ENCODE measurements at places on chromosomes 3 and 15.

DNA sequence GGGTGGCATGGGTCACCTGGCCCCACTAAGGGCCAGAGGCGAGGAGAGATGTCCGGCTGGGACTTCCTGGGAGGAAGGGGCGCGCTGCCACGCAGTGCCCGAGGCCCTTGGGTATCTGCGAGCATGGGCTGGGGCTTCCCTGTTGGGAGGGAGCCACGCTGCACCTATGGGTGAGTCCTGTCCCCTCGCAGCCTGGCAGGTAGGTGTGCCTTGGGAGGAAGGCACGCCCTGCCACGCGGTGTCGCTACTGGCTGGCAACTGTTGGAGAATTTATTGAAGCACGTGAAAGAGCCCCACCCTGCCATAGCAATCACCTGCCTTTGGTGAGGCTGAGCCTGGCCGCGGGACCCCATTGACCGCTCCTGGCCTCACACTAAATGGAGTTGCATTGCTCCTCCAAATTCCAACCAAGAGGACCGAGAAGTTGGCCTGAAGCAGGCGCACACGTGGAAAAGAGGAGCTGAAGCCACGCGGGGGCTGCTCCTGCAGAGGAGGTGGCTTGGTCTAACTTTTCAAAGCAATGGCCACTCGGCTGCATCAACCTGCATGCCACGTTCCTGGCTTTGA, 134.2 kb downstream of the TJP1 start:
- no peak for DNase-seq

- no peak for DNase-seq
These were observed 1.4 kb downstream of the PFN2 start for GRCh38 chr3:149969110-149969939.

GRCh38 chr3:86949850-86950249, 41.1 kb downstream of the VGLL3 start:
- no peak for DNase-seq

DNA sequence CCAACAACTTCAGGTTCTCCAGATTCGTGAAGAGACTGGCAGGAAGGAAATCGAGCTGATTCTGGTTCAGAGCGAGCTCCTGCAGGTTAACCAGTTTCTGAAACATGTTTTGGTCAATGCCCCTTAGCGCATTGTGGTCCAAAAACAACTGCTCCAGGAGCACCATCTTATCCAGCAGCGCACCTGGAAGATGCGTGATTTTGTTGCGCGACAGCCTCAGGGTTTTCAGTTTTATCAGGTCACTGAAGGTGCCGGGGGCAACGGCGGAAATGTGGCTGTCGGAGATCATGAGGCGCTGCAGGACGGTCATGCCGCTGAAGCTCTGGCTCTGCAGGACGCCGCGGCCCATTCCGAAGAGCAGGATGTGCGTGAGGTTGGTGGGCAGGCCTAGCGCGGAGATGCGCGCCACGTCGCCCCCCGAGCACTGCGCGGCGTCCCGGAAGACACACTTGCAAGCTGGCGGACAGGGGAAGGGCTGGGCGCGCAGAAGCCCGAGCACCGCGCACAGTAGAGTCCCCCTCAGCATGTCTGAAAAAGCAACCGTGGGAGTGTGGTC, 1.2 kb downstream of the GP5 start:
- no peak for DNase-seq

DNA sequence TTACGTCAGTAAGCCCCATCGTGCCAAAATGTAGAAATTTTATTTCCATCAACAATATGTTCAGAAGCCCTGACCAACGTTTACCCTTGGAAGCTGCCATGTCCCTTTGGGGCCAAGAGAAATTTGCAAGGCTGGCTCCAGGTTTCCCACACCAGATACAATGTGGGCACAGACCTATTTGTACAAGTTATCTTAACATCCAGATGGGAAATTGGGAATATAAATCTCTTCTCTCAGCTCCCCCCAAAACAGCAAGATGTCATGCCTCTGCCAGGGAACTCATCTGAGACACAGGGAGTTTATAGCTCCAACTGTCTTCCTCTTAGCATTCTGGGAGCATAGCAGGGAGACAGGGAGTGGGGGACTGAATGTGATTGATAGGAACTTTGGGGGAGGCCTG, 9.3 kb upstream of the DPPA2 start:
- DNase-seq, result no peak

- DNase-seq, result no peak
These were observed 419.9 kb downstream of the NR2F2 start for GRCh38 chr15:96750361-96750760.

DNA sequence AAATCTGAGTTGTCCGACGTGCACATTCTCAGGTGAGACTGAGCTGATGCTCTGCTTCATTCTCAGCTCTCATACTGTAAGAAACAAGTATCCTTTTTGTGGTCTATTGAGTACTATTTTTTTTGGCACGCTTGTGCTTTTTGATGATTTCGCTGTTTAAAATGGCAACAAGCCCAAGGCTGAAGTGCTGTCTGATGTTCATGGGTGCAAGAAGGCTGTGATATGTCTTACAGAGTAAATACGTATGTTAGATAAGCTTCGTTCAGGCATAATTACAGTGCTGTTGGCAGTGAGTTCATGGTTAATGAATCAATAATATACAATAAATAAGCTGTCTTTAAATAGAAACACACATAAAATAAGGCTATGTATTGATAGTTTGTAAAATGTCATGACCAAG, 27.2 kb downstream of the AQR start:
- DNase-seq, result no peak

DNA sequence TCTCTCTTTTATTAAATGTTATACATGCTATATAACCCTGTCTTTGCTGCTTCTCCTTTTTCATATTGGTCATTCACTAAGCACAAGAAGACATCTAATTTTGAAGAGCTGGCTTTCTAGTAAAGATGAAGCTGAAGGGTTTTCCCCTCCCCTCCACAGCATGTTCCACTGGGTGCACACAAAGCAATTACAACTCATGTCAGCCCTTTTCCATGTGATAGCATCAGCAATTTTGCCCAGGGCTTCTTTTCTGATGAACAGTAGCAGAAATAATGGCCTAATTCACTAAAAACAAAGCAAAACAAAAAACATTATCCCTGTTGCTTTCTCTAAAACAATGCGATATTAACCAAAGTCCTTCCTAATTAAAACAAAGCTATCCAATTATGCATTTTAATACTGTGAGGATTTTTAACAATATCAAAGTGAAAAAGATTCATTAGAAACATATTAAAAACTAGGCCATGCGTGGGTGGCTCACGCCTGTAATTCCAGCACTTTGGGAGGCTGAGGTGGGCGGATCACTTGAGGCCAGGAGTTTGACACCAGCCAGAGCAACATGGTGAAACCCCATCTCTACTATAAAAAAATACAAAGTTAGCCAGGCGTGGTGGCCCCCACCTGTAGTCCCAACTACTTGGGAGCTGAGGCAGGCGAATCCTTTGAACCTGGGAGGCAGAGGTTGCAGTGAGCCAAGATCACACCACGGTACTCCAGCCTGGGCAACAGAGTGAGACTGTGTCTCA, 12.2 kb upstream of the PIK3R4 start:
- no peak for DNase-seq

DNA sequence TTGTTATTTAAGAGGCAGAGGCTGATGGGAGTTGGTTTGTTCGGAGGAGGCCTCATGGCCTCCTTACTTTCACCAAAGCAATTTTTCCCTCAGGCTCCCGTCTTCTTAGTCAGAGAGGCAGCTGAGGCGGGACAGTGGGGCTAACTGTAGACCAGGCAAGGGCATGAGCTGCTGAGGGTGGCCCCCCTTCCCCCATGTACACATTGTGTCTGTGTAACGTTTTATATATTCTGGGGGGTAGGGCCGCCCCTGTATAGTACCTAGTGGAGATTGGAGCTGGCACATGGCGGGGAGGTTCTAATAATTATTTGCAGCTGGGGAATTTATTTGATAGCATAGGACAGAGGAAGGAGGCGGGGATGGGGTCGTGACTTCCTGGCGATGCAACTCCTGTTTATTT, 35.1 kb downstream of the NGRN start:
- DNase-seq, result no peak

GRCh38 chr3:142818651-142819050, 70.2 kb downstream of the PCOLCE2 start:
- no peak for DNase-seq

DNA sequence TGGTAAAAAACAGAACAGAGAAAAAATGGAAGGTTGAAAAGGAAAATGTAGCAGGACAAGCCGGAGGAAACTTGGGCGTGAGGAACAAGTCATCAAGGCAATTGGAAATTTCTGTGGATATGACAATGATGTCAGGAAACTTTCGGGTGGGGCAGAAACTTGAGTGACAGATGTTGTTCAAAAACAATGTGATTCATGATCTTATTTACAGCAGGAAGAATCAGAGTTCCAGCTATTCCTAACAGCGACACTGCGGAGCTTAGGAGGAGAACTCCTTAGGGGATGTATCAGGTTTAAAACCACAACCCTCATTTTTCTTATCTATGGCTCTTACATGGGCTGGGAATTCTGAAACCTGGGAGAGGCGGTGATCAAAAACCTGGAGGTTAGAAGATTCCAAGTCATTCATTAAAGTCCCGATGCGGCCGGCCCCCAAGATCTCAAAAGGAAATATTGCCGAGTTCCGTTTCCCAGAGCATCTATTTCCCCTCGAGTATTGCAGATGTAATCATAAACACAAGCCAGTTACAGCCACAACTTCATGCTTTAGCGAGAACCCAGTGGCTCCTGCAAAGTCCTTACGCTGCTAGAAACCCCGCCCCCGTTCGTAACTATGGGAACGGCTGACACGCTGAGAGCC, 659 bp upstream of the ARRDC4 start:
- no peak for DNase-seq

DNA sequence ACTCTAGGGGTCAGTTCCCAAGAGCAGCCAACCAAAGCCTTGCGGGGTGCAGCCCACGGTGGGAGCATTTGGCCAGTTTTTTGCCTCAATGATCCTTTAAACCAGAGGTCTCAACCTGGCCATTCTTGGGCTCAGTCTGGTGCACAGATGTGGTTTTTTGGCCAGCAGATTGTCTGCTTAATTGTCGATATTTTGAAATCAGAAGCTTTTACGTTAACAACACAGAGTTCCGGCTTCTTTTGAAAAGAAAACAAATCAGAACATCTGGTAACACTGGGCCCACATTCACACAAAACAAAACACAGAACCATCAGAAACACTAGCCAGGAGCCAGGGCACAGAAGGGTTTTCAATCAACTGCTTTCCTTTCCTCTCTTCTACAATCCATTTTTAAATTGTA, 127.7 kb downstream of the XXYLT1 start:
- no peak for DNase-seq

GRCh38 chr15:88896333-88897033, 1.1 kb upstream of the HAPLN3 start:
- DNase-seq, result no peak

- no peak for DNase-seq
These were observed 985.2 kb upstream of the SEMA6D start for GRCh38 chr15:46732060-46732459.

GRCh38 chr15:66133247-66133885, 120.2 kb downstream of the MEGF11 start:
- no peak for DNase-seq

DNA sequence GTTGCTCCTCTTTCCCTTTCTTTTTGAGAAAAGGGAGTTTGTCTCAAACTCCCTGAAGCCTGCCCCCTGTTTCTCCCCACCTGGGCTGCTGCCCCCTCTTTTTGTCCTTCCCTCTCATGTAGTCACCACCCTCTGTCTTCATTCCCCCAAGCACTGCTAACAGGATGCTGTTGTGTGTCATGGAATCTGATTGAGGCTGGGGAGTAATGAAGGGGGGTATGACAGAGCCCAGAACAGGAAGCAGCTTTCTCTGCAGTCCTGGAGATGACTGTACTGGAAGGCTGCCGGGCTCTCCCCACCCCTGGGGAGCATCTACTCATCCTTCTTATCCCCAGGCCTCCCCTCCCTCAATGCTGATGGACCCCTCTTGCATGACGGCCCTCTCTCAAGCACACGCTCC, 181.6 kb downstream of the ABHD5 start:
- no peak for DNase-seq

- no peak for DNase-seq
These were observed 52.5 kb downstream of the PHC3 start for GRCh38 chr3:170128977-170129431.

DNA sequence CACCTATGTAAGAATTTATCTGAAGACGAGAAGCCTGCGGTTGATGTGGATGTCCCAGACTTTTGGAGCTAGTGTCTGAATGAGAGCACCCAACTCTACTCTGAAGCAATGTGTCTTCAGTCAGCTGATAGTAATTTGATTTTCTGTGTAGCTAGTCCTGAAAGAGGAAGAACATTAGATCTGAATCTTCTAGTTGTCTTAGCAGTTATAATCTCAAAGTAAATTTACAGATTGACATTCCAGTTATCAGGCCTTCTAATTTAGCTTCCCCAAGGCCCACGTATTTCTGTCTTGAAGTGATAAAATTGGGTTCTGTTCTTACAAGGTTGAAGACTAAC, 1.5 kb downstream of the TCAIM start:
- DNase-seq, result no peak

- DNase-seq, result no peak
These were observed 224.7 kb upstream of the GBE1 start for GRCh38 chr3:81985996-81986723.

DNA sequence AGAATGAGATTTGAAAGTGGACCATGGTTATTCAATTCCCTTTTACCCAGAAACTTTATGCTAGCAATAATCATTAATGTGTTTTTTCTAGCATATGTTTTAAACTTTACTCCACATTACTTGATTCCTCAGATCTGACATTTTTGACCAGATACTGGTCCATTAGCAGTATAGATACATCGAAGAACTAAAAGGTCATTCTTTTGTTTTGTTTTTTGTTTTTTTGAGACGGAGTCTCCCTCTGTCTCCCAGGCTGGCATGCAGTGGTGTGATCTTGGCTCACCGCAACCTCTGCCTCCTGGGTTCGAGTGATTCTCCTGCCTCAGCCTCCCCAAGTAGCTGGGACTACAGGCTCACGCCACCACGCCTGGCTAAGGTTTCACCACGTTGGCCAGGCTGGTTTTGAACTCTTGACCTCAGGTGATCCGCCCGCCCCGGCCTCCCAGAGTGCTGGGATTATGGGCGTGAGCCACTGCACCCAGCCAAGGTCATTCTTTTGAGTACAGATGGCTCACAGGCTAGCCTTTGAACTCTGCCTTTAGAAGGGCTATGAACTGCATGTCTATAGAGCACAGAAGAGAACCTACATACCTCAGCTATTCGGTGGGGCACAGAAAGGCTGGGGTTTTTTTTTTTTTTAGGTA, 28.6 kb downstream of the CHP1 start:
- DNase-seq, result no peak

Data from GM18507 (cell line).